ENCODE measurements at places on chromosomes 5 and 9.
A peak's percentile ranks its signal among the peaks of the same experiment; 100 is the strongest.

- no peak for DNase-seq
Observed at GRCh38 chr9:116859763-116860162, 172.7 kb downstream of the TRIM32 start.

DNA sequence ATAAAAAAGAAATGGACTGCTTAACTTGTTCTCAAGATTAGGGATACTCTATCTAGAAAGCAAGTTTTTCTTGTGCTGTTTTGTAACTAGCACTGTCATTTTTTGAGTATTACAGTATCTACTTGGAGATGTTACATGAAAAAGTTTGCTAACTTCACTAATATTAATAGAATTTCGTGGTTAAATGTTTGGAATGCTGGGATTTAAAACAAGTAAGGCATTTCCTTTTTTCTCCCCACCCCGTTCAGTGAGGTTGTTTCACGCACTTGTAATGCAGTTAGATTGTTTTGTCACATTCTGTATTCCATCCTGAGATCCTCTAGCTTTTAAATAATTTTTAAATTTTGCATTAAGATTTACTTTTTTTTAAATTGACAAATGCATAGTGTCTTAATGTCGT lies 20.0 kb upstream of the TEK start:
- no peak for DNase-seq

GRCh38 chr5:75940418-75940817 lies 142.8 kb upstream of the SV2C start:
- no peak for DNase-seq

- no peak for DNase-seq
Observed at GRCh38 chr5:112264666-112265065, 154.4 kb downstream of the EPB41L4A start.

DNA sequence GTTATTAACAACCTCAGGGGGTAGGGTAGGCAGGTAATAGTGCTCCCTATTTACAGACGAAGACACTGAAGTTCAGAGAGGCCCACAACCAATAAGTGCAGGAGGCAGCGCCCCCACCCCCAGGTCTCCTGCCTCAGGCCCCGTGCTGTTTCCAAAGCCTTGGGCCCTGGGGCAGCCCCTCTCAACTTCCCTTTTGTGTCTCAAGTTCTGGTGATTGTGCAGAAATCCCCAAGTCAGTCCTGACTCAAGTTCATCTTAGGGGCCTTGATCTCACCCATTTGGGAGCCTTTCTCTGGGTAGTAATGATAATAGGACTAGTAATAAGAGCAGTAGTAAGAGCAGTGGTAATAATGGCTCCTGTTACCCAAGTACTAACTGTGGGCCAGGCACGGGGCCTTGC lies 35.5 kb upstream of the ASS1 start:
- DNase-seq = no peak

DNA sequence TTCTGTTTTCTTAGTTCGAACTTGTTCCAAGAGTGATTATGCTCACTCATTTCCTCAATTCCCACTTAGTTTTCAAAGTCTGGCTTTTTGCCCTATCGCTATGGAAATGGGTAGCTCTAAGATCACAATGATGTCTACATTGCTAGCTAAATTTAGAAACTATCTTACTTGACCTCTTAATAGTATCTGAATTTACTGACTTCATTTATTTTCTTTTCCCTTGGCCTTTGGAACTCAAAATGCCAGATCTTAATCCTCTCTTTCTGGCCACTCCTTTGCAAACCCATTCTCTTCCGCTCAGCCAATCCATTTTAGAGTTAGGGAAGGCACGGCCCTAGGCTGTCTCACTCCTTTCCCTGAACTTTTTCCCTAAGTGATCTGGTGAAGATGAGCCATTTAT lies 137.0 kb downstream of the FER start:
- DNase-seq = no peak

GRCh38 chr9:92721548-92721947 lies 43.1 kb downstream of the BICD2 start:
- no peak for DNase-seq

GRCh38 chr5:8341406-8341805 lies 472.5 kb downstream of the MTRR start:
- no peak for DNase-seq

- DNase-seq = peak; percentile 82
Observed at GRCh38 chr9:81687521-81688261, 1.7 kb downstream of the TLE1 start.

GRCh38 chr5:51188001-51188591 lies 195.2 kb upstream of the ISL1 start:
- DNase-seq = peak; percentile 33

DNA sequence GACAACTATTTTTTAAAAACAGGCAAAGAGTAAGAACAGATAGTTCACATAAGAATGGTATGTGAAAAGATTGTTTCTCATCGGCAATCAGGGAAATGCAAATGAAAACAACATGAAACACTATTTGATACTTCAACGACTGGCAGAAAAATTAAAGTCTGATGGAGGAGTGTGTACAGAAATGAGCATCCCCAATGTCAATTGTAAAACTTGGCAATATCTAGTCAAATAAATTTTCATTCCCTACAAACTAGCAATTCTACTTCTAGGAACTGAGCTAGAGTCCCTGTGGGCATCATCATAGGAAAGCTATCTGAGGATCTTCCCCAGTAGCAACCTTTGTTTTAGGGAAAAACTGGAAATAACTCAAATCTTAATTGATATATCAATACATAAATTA lies 29.0 kb upstream of the MAP3K1 start:
- no peak for DNase-seq

- DNase-seq = no peak
Observed at GRCh38 chr5:43636076-43636475, 33.1 kb downstream of the NNT start.

DNA sequence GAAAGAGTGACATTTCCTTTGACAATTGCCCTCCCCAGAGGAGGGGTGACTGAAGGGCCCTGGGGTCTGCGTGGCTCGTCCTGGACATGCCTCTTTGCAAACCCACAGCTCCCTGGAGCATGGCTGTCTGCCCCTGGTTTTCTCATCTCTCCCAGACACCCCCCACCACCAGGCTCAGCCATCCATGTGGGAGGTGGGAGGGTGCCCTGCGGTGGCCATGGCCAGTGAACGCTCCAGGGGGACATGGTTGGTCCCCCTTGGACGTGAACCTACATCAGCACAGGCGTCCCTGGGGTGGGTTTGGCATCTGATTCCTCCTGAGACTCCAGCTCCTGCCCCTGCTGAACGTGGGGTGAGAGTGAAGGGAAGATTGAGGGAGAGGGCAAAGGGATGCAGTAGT lies 67.7 kb upstream of the LMX1B start:
- no peak for DNase-seq

- no peak for DNase-seq
Observed at GRCh38 chr9:68979538-68980314, 34.2 kb downstream of the PRKACG start.

Measured in H9 (cell line).